ENCODE measurements at places on chromosomes 6 and 20. TPM values are rescaled to one million over a fixed set of nuclear protein-coding genes. Genes with fewer than 3 reads are reported as not detected.
A peak's percentile ranks its signal among the peaks of the same experiment; 100 is the strongest.

DNA sequence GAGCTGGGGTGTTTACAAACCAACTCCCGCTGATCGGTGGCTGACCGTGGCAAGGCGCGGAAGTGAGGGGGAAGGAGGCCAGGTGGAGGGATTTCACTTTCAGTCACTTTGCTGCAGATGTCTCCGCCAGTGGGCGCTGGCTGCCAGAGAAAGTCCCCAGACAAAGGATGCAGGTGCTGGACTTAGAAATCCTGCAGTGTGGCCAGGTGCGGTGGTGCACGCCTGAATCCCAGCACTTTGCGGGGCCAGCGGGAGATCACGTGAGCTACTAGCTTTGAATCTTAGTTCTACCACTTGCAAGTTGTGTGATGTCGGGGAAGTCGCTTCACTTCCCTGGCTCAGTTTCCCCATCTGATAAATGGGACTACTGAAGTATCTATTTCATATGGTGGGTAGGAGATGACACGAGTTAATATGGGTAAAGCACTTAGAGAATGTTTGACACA is 180.4 kb downstream of the ZNF217 start:
- peaks cover 6% of the 10 kb centered on the region for H3K4me1 ChIP-seq
- no peaks in the 10 kb centered on the region for H3K27me3 ChIP-seq
- H3K36me3 ChIP-seq: no peaks in the 10 kb centered on the region
- no peak overlapping the region for H3K27ac ChIP-seq

DNA sequence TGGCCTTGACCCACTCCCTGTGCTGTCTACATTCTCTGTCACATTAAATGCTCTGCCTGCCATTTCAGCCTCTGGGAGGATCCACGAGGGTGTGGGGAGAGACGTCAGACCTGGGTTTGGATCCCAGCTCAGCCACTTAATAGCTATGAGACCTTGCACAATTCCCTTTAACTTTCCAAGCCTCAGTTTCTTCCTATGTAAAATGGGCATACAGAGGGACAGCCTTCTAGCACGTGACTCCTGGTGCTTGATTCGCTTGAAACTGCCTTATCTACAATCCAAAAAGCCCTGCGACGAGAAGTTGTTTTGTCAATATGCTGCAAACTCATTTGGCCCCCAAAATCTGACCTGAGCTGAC is 40.0 kb downstream of the TOX2 start:
- no peak overlapping the region for H3K4me3 ChIP-seq
- no peak overlapping the region for H3K27ac ChIP-seq
- no peaks in the 10 kb centered on the region for H3K27me3 ChIP-seq
- no peaks in the 10 kb centered on the region for H3K4me1 ChIP-seq
- no peak for DNase-seq

DNA sequence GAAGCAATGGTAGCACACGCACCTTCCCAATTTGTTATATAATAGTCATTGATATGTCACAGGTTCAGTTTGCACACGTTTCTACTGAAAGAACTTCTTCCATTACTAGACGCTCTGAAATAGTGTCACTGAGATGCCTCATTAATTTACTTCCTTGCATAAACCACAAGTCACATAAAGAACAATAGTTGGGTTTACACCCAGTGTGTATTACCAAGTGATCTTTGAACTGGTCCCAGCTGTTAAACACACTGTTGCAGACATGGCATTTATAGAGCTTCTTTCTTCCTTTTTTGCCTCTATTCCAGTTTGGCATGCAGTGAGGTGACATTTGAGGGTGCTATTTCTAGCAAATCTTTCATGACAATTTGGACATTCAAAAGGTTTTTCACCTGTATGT is 245.3 kb downstream of the EPM2A start:
- H3K4me3 ChIP-seq: no peak overlapping the region
- H3K36me3 ChIP-seq: no peaks in the 10 kb centered on the region
- H3K27me3 ChIP-seq: no peaks in the 10 kb centered on the region
- H3K4me1 ChIP-seq: no peaks in the 10 kb centered on the region
- H3K27ac ChIP-seq: no peak overlapping the region

- no peaks in the 10 kb centered on the region for H3K36me3 ChIP-seq
- H3K27ac ChIP-seq: no peak overlapping the region
- no peak for DNase-seq
- H3K4me1 ChIP-seq: peaks cover 8% of the 10 kb centered on the region
- no peak overlapping the region for H3K4me3 ChIP-seq
- H3K27me3 ChIP-seq: no peaks in the 10 kb centered on the region
Observed at GRCh38 chr6:90045535-90045934, 151.3 kb downstream of the GJA10 start.

DNA sequence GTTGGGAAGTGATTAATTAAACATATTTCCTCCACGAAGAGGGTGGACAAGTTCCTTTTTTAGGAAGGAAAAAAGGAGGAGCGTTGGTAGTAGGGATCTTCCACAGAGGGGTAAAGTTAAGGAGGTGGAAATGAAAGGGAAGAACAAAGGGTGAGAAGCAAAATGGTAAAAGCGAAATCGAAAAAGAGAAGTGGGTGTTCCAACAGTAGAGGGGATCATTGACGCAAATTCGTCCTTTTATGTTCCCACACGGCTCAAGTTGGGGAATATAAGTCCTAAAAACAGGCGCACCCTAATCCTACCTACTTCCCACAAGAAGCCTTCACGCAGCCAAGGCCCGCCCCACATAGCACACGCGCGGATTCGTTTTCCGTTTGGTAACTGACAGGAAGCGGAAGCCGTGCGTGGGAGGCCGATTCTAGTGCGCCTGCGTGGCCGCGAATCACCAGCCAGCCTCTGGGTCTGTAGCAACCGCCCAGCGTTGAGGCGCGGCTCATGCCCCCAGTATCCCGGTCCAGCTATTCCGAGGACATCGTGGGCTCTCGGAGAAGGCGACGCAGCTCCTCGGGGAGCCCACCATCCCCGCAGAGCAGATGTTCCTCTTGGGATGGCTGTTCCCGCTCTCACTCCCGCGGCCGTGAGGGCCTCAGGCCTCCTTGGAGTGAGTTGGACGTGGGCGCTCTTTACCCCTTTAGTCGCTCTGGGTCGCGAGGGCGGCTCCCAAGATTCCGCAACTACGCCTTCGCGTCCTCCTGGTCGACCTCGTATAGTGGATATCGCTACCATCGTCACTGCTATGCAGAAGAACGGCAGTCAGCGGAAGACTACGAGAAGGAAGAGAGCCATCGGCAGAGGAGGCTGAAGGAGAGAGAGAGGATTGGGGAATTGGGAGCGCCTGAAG is at the start of gene NKAPL:
Gene NKAPL, plus strand, starts transcription at position 421 of the 901 bp plus-strand sequence. Its CDS starts 75 bp downstream, at position 496.
- H3K4me1 ChIP-seq: no peaks in the 10 kb centered on the region
- H3K36me3 ChIP-seq: no peaks in the 10 kb centered on the region
- H3K4me3 ChIP-seq: peak within 1 kb of the TSS; percentile 63
- no peak within 1 kb of the TSS for H3K27ac ChIP-seq
- peak; percentile 61 for DNase-seq
- H3K27me3 ChIP-seq: peaks cover 70% of the 10 kb centered on the region

DNA sequence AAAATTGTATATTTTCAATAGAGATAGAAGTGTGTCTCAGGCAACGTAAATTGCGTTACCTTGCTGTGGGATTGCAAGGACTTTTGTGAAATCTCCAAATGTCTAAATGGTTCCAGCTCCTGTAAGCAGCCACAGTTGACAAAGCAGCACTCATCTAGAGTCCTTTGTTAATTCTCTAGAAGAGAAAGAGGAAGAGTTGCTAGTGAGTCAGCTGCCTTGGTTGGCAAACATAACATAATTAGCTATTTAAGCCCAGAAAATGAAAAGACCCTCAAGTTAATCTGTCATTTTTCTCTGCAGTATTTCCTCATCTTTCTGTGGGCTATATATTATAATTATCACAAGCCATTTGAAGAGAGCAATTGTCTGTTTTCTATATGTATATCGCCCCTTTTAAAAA is 66.4 kb upstream of the FABP7 start:
- H3K4me1 ChIP-seq: peaks cover 18% of the 10 kb centered on the region
- H3K36me3 ChIP-seq: no peaks in the 10 kb centered on the region
- H3K27ac ChIP-seq: no peak overlapping the region

DNA sequence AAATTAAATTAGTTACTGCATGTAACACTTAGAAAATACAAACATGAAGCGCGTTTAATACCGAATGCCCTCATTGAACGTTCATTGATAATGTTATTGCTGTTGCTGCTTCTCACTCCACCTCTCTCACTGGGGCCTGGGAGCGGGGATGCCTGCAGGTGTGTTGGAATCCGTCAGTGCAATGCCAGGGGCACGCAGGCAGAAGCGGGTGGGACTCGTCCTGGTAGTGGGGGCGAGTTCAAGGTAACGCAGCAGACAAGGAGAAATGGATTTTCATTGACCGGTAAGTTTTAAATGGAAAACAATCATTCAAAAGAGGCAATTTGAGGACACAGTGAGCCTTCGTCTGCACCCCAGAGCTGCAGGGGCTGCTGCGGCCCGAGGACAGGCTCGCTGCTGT is 71.2 kb upstream of the AFDN start:
- H3K36me3 ChIP-seq: no peaks in the 10 kb centered on the region
- H3K27me3 ChIP-seq: no peaks in the 10 kb centered on the region
- no peaks in the 10 kb centered on the region for H3K4me1 ChIP-seq

DNA sequence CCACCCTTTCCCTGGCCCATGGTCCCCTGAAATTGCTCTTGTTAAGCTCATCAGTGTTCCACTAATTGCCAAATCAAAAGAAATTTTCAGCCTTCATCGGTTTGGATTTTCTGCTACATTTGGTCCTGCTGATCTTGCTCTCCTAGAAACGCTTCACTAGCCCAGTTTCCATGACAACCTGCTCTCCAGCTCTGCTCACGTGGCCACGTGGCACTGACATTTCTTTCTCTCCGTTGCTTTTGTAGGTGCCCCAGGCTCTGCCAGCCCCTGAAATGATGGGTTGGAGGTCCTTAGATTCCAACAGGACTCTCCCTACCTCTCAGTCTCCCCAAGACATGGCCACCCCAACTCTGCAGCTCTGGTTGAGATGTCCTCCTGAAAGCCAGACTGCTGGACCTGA is 45.8 kb upstream of the NNAT start:
- H3K27me3 ChIP-seq: no peaks in the 10 kb centered on the region
- no peak overlapping the region for H3K4me3 ChIP-seq
- H3K36me3 ChIP-seq: no peaks in the 10 kb centered on the region
- DNase-seq: no peak
- H3K27ac ChIP-seq: no peak overlapping the region

GRCh38 chr20:35174458-35175216 is 2.8 kb downstream of the PROCR start:
- no peak overlapping the region for H3K27ac ChIP-seq
- 0 out of 2 replicates have a peak, but pooled peaks cover 4% of the 10 kb centered on the region for H3K27me3 ChIP-seq
- H3K4me1 ChIP-seq: peaks cover 29% of the 10 kb centered on the region

GRCh38 chr20:13402171-13402760 is 181.2 kb downstream of the ISM1 start:
- no peaks in the 10 kb centered on the region for H3K36me3 ChIP-seq
- no peaks in the 10 kb centered on the region for H3K27me3 ChIP-seq
- no peak overlapping the region for H3K4me3 ChIP-seq

DNA sequence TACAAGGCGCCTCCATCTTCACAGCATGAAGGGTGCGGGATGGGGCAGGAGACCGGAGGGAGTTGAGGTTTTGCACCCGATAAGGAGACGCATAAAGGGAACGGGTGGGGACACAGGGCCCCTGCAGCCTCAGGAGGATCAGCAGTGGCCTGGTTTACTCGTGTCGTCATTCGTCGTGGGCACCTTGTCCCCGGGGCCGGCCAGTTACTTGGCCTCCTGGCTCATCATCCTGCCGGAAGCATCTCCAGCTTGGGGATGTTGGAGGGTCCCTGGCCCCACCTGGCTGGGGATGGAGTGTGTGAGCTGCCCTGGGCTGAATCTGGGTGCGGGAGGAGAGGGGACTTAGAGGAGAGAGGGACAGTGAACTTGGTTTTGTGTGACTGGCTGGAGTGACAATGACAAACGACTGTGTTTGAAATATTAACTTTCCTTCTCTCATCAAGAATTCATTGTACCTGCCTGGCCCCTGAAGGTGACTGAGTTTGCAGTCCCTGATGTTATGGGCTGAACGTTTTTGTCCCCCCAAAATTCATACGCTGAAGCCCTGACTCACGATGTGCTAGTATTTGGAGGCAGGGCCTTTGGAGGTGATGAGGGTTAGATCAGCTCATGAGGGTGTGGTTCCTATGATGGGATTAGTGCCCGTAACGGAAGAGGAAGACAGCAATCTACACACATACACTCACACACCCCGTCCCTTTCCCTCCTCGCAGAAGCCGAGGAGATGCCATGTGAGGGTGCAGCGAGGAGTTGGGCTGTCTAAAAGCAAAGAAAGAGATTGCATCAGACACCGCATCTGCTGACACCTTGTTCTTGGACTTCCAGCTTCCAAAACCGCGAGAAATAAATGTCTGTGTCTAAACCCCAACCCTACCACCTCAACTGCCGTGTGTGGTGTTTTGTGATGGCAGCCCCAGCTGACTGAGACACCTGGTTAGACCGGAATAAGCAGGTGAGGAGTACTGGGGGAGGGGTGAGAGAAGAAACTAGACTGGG is 65.0 kb upstream of the MAP3K4 start:
- H3K27me3 ChIP-seq: peaks cover 5% of the 10 kb centered on the region
- H3K4me1 ChIP-seq: peaks cover 7% of the 10 kb centered on the region
- DNase-seq: no peak
- H3K27ac ChIP-seq: no peak overlapping the region
- H3K4me3 ChIP-seq: no peak overlapping the region
- H3K36me3 ChIP-seq: no peaks in the 10 kb centered on the region

DNA sequence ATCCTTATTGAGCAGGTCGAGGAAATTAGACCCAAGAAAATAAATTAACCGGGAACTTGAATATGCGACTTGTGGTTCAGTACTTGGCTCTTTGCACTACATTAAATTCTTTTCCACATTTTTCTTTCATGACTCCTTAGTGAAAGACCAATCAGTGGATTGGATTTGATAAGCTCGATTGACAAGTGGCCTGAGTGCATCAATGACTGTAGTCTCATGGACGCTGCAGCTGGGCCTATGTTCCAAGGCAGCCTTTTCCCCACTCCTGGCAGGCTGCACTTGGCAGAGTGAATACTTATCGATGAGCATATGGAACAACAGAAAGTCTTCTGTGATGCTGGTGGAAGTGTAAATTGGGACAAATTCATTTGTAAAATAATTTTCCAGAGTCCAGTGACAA is 210.8 kb upstream of the EXOC2 start:
- H3K4me1 ChIP-seq: no peaks in the 10 kb centered on the region
- H3K27ac ChIP-seq: no peak overlapping the region
- no peaks in the 10 kb centered on the region for H3K27me3 ChIP-seq
- no peak for DNase-seq

GTSF1L gene
- total RNA-seq: not detected

EYS gene
- total RNA-seq: 0.38 TPM

- H3K4me3 ChIP-seq: no peak overlapping the region
- no peaks in the 10 kb centered on the region for H3K36me3 ChIP-seq
- H3K27me3 ChIP-seq: no peaks in the 10 kb centered on the region
- H3K27ac ChIP-seq: no peak overlapping the region
- DNase-seq: no peak
Observed at GRCh38 chr6:81900616-81901015, 148.1 kb upstream of the TENT5A start.

GRCh38 chr6:26360451-26361416 is 4.3 kb upstream of the BTN3A2 start:
- no peak overlapping the region for H3K27ac ChIP-seq
- no peaks in the 10 kb centered on the region for H3K27me3 ChIP-seq
- H3K4me3 ChIP-seq: no peak overlapping the region
- no peak for DNase-seq
- H3K36me3 ChIP-seq: no peaks in the 10 kb centered on the region

POM121L2 gene
- 0.07 TPM for total RNA-seq

GRCh38 chr20:35511814-35512420 is 17.5 kb downstream of the C20orf173 start:
- H3K27me3 ChIP-seq: no peaks in the 10 kb centered on the region
- no peaks in the 10 kb centered on the region for H3K4me1 ChIP-seq
- no peak overlapping the region for H3K4me3 ChIP-seq

GRCh38 chr20:51769976-51770615 is 1.9 kb upstream of the ATP9A start:
- peak overlapping the region; percentile 69 for H3K27ac ChIP-seq
- H3K4me3 ChIP-seq: no peak overlapping the region
- no peaks in the 10 kb centered on the region for H3K36me3 ChIP-seq
- no peak for DNase-seq
- no peaks in the 10 kb centered on the region for H3K4me1 ChIP-seq
- H3K27me3 ChIP-seq: peaks cover 7% of the 10 kb centered on the region

Measured in GM23338 (cell line).